ENCODE measurements at places on chromosomes 16 and 17. TPM values are rescaled to one million over a fixed set of nuclear protein-coding genes. Genes with fewer than 3 reads are reported as not detected.

Gene SLC35G6
- not detected for total RNA-seq

GRCh38 chr17:80106176-80106575, 4.8 kb downstream of the GAA start:
- H3K27me3 ChIP-seq = peaks cover 2% of the 10 kb centered on the region
- peaks cover 9% of the 10 kb centered on the region for H3K4me1 ChIP-seq
- H3K4me3 ChIP-seq = no peak overlapping the region
- no peaks in the 10 kb centered on the region for H3K36me3 ChIP-seq
- DNase-seq = no peak

Gene LDHD
- total RNA-seq = 0.26 TPM

DNA sequence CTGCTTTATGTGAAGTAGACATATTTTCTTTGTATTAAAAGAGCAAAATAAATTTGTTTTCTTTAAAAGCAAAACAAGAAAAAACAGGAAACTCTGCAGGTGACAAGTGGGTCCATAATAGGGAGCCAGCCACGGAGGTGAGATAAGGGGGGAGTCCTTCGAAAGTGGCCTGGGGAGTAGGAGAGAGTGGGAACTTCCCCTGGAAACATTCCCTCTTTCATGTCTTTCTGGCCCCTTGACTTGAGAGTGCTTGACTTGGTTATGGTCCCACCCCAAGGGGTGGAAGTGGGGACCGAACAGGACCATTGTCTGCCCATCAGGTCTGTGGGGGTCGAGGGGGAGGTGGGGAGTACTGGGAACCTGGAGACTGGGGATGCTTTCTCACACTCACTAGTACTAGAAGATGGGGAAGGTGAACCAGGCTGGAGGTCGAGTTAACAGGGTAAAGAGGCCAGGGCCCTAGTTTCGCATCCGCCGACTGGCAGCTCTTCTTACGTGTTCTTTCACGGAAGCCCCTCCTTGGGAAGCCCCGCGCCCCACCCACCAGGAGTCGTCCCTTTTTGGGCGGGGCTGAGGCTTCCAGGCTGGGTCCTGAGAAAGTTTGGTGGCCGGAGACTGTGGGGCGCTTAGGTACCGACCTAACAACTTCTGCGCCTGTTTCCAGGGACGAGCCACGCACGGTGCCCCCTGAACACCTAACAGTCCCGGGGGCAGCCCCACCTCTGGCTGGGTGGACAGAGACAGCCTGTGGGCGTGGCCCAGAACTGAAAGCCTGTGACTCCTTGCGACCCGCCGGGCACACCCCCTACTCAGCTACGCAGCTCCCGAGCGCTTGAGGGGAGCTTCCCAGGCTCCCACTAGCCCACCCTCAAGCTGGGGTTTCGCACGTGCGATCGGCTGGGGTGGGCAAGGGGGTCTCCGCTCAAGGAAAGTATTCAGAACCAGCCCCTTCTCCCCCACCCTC, 790 bp downstream of the TRADD start:
- H3K27ac ChIP-seq = peak overlapping the region; percentile 92
- H3K36me3 ChIP-seq = peaks cover 5% of the 10 kb centered on the region
- peak; percentile 90 for DNase-seq
- peaks cover 2% of the 10 kb centered on the region for H3K27me3 ChIP-seq
- peak overlapping the region; percentile 91 for H3K4me3 ChIP-seq

GRCh38 chr16:80459966-80460365, 80.8 kb upstream of the DYNLRB2 start:
- H3K4me1 ChIP-seq = no peaks in the 10 kb centered on the region
- peaks cover 18% of the 10 kb centered on the region for H3K27me3 ChIP-seq
- no peaks in the 10 kb centered on the region for H3K36me3 ChIP-seq
- H3K4me3 ChIP-seq = no peak overlapping the region
- no peak for DNase-seq

DNA sequence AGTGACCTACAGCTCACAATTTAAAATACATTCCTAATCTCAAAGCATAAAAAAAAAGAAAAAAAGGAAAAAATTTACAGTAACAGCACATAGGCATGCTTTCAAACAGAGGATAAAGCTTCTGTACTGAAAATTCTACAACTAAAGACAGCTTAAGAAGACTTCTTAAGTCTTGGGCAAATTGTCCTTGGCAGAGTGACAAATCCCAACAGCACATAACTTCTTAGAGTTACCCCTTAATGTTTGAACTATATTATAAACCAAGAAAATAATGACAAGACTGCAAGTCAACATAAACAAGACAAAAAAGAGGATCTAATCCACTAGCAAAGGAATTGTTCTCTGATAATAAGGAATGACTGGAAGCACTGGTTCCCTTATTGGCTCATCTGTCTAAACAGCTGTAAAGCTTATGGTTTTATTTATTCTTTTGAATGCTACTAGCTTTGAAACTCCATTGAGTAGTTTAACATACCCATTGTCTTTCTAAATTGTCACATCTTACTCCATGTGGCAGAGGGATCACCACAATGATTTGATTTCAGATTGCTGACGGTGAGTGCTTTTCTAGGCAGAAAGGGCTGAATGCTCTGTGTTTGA, 1576.8 kb upstream of the GOT2 start:
- DNase-seq = no peak
- no peak overlapping the region for H3K4me3 ChIP-seq
- H3K27ac ChIP-seq = no peak overlapping the region

- H3K4me3 ChIP-seq = no peak overlapping the region
- H3K36me3 ChIP-seq = no peaks in the 10 kb centered on the region
- no peak overlapping the region for H3K27ac ChIP-seq
- DNase-seq = no peak
These were observed 90.1 kb upstream of the GSE1 start for GRCh38 chr16:85522842-85523601.

GRCh38 chr17:71649941-71650350, 470.9 kb upstream of the SOX9 start:
- no peak overlapping the region for H3K27ac ChIP-seq
- no peaks in the 10 kb centered on the region for H3K4me1 ChIP-seq
- no peak overlapping the region for H3K4me3 ChIP-seq
- H3K27me3 ChIP-seq = no peaks in the 10 kb centered on the region
- DNase-seq = no peak

DNA sequence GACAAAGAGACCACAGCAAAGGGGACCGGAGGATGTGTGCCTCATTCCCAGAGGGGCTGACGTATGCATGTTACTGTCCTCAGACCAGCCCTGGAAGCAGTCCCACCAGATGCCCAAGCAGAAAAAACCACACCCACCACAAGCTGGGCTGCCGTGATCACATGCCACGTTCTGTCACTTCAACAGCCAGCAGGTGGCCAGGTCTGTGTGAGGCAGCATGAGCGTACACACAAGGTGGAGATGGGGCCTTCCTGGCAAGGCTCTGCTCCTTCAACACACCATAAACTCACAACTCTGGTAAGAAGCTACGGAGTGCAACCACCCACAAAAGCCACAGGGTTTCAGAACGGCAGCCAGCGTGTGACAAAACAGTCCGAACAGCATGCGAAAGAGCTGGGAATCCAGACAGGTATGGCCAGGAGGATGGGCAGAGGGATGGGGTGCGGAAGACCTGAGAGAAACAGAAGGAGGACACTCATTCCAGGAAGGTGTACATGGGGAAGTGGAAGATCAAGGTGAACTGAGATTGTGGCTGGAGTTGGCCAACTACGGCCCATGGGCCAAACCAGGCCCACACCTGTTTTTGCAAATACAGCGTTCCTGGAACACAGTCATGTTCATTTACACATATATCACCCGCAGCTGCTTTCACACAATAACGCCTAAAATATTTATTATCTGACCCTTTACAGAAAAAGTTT, 27.9 kb downstream of the MBTPS1 start:
- H3K36me3 ChIP-seq = peaks cover 52% of the 10 kb centered on the region
- peak overlapping the region; percentile 30 for H3K4me3 ChIP-seq
- H3K27me3 ChIP-seq = no peaks in the 10 kb centered on the region
- H3K4me1 ChIP-seq = peaks cover 43% of the 10 kb centered on the region

DNA sequence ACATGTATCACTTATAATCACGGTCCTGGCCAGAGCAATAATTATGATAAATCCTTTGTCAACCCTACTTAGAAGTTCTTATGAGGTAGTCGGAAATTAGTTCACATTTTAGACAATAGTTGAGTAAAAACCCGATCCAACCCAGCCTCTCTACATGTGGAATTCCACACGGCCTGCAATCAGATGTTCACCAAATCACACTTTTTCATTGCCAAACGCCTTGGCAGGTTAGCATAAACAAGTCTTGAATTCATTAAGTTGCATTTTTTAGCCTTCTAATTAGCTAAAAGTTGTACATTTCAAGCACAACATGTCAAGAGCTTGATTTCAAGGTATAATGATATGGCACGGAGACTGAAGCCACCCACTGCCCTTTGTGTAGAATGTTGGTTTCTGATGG, 65.3 kb downstream of the FOXL1 start:
- H3K27ac ChIP-seq = no peak overlapping the region
- H3K27me3 ChIP-seq = peaks cover 4% of the 10 kb centered on the region
- no peaks in the 10 kb centered on the region for H3K36me3 ChIP-seq
- no peak for DNase-seq
- no peaks in the 10 kb centered on the region for H3K4me1 ChIP-seq

DNA sequence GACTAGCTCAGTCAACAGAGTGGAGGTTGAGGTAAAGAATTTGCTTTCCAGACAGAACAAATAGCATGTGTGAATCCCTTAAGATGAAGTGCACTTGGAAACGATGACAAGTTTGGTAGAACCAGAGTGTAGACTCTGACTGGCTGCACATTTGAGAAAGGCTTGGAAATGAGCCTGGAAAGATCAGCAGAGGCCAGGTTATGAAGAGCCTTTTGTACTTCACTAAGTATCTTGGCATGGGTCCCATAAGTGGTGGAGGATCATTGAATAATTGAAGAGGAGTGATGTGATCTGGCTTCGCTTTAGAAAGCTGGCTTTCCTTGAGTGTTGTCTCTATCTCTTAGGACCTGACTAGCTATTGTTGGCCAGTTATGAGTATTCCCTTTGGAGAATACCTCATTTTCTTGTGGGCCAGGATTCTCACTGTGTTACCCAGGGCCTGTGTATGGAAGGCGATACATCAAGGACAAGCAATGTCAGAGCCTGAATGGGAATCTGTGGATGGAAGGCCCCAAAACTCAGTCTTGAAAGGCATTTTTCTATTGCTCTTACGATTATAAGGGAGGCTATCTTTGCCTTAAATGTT, 329.8 kb downstream of the UTP18 start:
- DNase-seq = no peak
- H3K27me3 ChIP-seq = peaks cover 5% of the 10 kb centered on the region
- H3K27ac ChIP-seq = no peak overlapping the region
- no peaks in the 10 kb centered on the region for H3K4me1 ChIP-seq

DNA sequence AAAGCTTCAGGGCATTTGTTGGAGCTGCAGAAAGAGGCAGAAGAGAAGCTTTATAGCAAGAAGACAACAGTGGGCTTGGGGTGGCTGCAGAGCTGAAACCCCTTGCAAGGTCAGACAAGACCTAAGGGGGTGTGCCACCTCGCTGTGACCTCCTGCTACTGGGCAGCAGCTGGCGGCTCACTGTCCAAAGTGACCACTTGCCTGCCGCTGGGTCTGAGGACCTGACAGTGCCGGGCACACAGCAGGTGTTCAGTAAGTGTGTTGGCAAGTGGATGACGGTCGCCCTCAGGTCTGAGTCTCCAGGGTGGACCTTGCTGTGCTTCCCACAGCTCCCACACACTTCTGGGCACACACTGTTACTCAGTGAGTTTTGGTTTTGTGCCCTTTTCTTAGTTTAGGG, 336.5 kb downstream of the C16orf95 start:
- no peak for DNase-seq
- no peaks in the 10 kb centered on the region for H3K4me1 ChIP-seq
- no peaks in the 10 kb centered on the region for H3K27me3 ChIP-seq
- H3K36me3 ChIP-seq = no peaks in the 10 kb centered on the region
- H3K27ac ChIP-seq = no peak overlapping the region
- no peak overlapping the region for H3K4me3 ChIP-seq

GRCh38 chr17:27578718-27579085, 52.3 kb upstream of the LGALS9 start:
- H3K4me3 ChIP-seq = peak overlapping the region; percentile 3
- H3K36me3 ChIP-seq = peaks cover 43% of the 10 kb centered on the region
- H3K4me1 ChIP-seq = peaks cover 77% of the 10 kb centered on the region
- H3K27me3 ChIP-seq = no peaks in the 10 kb centered on the region
- DNase-seq = peak; percentile 62

Gene SARM1
- 40.7 TPM for total RNA-seq

Gene FAHD1
- total RNA-seq = 20.2 TPM

GRCh38 chr17:31560616-31561235, 169.3 kb downstream of the RAB11FIP4 start:
- peaks cover 8% of the 10 kb centered on the region for H3K4me1 ChIP-seq
- DNase-seq = no peak

Gene CSF3
- total RNA-seq = not detected

- peak overlapping the region; percentile 94 for H3K27ac ChIP-seq
- peaks cover 56% of the 10 kb centered on the region for H3K36me3 ChIP-seq
- peak overlapping the region; percentile 100 for H3K4me3 ChIP-seq
- no peak for DNase-seq
- peaks cover 70% of the 10 kb centered on the region for H3K4me1 ChIP-seq
These were observed 2.4 kb downstream of the PFN1 start for GRCh38 chr17:4945944-4946280.

DNA sequence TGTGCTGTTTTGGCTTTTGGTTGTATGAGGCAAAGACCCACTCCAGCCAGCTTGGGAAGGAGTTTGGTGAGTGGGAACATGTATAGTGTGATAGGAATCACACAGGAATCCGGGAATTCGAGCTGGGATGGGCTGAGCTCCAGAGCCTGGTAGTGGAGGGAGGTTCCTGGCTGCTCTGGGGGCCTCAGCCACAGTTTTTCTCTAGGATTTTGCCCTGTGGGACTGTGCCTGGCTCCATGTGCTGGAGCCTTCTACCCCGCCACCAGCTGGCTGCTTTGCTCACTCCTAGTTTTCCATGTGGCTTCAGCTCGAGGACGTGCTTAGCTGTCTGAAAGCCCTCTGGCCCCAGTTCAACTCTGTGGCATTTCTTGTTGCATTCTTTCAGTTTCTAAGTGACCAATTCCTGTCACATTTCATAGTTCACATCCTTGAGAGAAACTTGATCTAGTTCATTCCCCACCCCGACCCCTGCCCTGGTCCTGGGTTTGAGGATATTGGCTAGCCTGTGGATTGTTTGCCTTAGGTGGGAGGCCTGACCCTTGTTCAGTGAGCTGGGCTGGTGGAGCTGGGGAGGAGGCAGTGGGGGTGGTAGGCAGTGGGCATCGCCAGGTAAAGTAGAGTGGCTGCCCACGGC, 5.0 kb downstream of the SEC14L1 start:
- peak overlapping the region; percentile 48 for H3K4me3 ChIP-seq
- H3K27ac ChIP-seq = peak overlapping the region; percentile 59
- no peaks in the 10 kb centered on the region for H3K27me3 ChIP-seq
- H3K36me3 ChIP-seq = peaks cover 56% of the 10 kb centered on the region
- H3K4me1 ChIP-seq = peaks cover 66% of the 10 kb centered on the region

Gene SKAP1
- total RNA-seq = 48.7 TPM

Gene SIRT7
- total RNA-seq = 53.2 TPM

GRCh38 chr16:79912592-79913310, 312.2 kb upstream of the MAF start:
- H3K27ac ChIP-seq = no peak overlapping the region
- H3K27me3 ChIP-seq = peaks cover 5% of the 10 kb centered on the region
- H3K4me3 ChIP-seq = no peak overlapping the region
- no peaks in the 10 kb centered on the region for H3K36me3 ChIP-seq

- no peaks in the 10 kb centered on the region for H3K4me1 ChIP-seq
- H3K27ac ChIP-seq = no peak overlapping the region
- DNase-seq = no peak
- peaks cover 8% of the 10 kb centered on the region for H3K36me3 ChIP-seq
- H3K27me3 ChIP-seq = no peaks in the 10 kb centered on the region
- no peak overlapping the region for H3K4me3 ChIP-seq
These were observed 82.4 kb downstream of the WNT3 start for GRCh38 chr17:46736100-46736499.

GRCh38 chr16:54616610-54617009, 314.1 kb upstream of the IRX5 start:
- no peak overlapping the region for H3K27ac ChIP-seq
- no peaks in the 10 kb centered on the region for H3K36me3 ChIP-seq
- DNase-seq = no peak
- H3K4me1 ChIP-seq = no peaks in the 10 kb centered on the region

Gene UNKL
- 46.1 TPM for total RNA-seq

All from activated T-helper 1 cell treated with anti-CD3 and anti-CD28 coated beads, Interleukin-12 subunit alpha, Interleukin-12 subunit beta, Interleukin-2, Interleukin-4 antibody, amounts not matched to agents 30 ng/mL and 10 ng/mL and 1 ng/mL, durations not matched to agents 14 hours and 24 hours and 36 hours (primary cell).